Stimulated activated CD8-positive, alpha-beta memory T cell treated with anti-CD3 and anti-CD28 coated beads, Interleukin-12 subunit alpha, Interleukin-12 subunit beta, amount 100 ng/mL, for 4 hours (primary cell): ENCODE measurements at places on chromosomes 16 and 17.

- DNase-seq = no peak
Observed at GRCh38 chr17:37530420-37530819, 40.7 kb downstream of the DUSP14 start.

GRCh38 chr17:39139161-39139511 is 12.3 kb downstream of the PLXDC1 start:
- no peak for DNase-seq

DNA sequence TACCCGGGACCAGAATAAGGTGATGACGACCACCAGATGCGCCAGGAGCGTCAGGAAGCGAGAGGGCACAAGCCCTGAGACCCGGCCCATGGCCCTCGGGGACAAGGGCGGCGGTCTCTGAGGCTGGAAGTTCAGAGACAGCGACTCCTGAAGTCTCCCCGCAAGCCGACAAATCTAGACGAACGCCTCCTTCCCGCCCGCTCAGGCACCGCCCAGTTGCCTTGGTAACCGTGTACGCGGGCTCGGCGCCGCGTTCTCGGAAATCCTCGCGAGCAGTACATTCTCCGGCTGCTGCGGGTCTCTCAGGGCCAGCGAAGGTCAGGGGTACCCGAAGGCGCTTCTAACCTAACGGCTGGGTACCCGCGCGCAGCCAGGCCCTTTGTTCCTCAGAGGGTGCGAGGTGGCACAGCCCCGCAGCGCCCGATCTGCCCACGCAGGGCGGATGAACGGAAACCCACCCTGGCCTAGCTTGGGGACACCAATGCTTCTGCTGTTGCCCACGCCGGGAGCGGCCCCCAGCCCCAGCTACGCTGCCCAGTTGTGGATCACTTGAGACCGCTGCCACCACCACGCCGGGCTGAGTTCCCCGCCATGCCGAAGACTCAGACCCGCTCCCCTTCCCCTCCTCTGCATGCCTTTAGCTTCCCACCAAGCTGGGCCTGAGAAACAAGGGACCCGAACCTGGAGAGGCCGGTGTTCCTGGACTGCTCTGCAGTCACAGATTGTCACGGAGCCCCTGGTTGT is at the start of gene TMEM107:
TMEM107 (minus strand) TSS at position 184 of the 744 bp plus-strand sequence; CDS start at position 90, 94 bp downstream.
- DNase-seq = peak; percentile 73

DNA sequence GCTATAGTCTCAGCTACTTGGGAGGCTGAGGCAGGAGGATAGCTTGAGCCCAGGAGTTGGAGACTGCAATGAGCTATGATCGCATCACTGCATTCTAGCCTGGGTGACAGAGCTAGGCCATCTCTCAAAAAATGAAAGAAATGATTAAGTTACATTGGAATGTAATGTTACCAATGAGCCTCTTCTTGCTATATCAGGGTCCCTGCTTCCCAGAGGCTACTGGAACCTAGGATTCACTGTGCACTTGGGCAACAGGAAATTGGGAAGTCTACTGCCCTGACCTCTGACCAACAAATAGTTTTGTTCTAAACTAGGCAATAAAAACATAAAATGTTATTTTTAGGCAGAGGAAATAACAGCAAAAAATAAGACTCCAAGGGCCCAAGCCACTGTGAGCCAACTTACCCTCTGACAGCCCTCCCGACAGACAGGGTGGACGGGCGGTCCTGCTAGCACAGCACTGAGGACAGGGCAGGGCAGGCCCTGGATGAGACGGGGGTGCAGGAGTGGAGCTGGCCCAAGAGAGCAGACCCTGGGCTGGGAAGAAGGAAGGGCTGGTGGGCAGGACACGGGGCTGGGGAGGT is 27.5 kb downstream of the NSMCE1 start:
- no peak for DNase-seq

GRCh38 chr16:31466381-31466841 is 5.5 kb upstream of the TGFB1I1 start:
- no peak for DNase-seq
